Neuronal stem cell (in vitro differentiated cells): ENCODE measurements at places on chromosomes 6 and 20.

GRCh38 chr6:129651291-129651691 lies 58.7 kb downstream of the ARHGAP18 start:
- no peak for DNase-seq

DNA sequence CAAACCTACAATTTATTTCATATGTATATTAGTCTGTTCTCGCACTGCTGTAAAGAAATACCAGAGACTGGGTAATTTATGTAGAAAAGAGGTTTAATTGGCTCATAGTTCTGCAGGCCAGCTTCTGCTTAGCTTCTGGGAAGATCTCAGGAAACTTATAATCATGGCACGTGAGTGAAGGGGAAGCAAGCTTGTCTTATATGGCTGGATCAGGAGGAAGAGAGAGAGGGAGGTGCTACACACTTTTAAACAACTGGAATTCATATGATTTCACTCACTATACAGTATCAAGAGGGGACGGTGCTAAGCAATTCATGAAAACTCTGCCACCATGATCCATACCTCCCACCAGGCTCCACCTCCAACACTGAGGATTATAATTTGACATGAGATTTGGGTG lies 29.9 kb downstream of the PHACTR2 start:
- DNase-seq = no peak

- DNase-seq = no peak
These were observed 182.5 kb upstream of the JARID2 start for GRCh38 chr6:15063253-15063853.

- DNase-seq = no peak
These were observed 110.2 kb downstream of the TBXT start for GRCh38 chr6:166057431-166057830.

GRCh38 chr6:46963626-46964025 lies 41.9 kb upstream of the ADGRF5 start:
- DNase-seq = no peak

DNA sequence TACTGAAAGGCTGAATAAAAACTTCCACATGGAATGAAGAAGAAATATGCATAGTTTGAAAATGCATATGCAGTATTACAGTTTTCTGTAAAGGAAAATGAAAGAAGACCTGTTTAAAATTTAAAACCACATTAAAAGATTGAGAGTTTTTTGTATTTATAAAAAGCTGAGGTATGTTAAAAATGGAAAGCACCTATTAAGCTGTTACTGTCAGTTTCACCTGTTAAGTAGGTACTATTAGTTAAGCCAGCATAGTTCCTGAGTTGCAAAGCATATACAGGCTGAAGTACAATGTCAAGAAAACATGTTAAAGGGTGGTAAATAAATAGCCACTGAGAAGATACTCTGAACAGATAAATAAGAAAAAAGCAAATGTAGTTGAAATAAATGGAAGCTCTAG lies 69.9 kb downstream of the ATXN1 start:
- DNase-seq = no peak

DNA sequence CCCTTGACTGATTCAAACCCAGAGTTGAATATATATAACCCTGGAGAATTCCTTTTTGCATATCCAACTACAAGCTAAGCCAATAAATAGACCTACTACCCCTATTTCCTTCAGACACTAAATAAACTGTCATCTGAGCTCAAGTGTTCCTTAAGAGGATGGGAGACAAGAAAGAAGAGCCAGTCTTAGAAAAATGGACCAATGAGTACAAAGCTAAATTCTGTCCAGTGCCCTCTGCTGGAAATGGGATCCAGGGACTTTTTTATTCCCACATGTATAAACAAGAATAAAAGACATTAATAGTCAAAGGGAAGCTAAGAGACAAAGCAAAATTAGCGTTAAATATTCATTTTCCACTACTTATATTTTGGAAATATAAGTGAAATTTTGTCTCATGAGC lies 4.8 kb downstream of the PPP1R10 start:
- no peak for DNase-seq

DNA sequence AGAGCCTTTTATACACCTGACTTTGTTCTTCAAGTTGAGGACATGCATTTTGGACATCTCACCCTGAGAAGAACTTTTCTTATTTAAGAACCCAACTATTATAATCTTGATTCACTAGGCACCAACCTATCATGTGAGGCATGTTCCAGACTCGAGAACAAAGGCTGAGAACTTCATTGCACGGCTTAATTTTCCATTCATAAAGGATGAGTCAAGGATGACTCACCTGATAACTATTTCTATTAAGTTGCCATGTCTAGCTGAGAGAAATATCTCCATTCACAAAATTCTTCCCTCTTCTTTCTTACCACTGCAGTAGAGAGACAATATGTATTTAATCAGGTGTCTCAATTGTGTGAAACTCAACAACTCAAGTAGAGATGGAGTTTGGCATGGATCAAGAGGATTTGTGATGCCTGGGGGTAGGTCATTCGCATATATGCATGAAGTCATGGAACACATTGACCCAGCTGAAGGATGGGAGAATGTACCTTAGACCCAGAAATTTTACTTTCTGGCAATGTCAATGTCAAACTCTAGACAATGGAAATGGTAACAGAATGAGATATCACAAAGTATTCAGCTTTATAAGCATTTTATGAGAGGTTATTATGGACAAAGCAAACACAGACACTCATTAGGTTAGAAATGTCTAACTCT lies 208.7 kb upstream of the PRND start:
- no peak for DNase-seq

- DNase-seq = no peak
These were observed 78.6 kb downstream of the FAXC start for GRCh38 chr6:99270826-99271225.

DNA sequence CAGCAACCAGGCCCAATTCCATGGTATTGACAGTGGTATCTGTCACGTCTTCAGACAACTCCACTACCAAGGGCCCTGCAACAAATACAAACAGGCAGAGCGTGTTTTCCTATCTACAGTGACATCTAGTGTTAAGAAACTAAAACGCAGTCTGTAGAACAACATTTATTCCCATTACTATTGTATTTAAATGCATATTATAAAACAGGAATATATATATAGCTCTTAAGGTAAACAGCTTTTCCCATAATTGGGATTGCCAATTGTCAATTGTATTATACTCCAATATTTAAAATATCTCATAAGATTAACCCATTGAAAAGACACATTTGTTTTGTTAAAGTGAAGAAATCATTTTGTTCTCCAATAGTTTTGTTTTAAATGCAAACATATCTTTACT lies 97.2 kb downstream of the KIF16B start:
- peak; percentile 35 for DNase-seq

DNA sequence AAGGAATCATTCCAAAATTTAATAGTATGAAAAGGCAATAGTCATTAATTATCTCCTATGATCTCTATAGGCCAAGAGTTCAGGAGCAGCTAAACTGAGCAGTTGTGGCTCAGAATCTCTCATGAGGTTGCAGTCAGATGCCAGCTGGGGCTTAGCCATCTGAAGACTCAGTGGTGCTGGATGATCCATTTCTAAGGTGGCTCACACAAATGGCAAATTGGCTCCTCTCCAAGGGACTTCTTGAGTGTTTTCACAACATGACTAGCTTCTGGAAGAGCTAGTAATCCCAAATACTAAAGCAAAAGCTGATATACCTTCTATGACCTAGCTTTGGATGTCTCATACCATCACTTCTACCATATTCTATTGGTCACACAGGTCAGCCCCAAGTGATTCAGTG lies 104.2 kb downstream of the HAO1 start:
- DNase-seq = no peak

DNA sequence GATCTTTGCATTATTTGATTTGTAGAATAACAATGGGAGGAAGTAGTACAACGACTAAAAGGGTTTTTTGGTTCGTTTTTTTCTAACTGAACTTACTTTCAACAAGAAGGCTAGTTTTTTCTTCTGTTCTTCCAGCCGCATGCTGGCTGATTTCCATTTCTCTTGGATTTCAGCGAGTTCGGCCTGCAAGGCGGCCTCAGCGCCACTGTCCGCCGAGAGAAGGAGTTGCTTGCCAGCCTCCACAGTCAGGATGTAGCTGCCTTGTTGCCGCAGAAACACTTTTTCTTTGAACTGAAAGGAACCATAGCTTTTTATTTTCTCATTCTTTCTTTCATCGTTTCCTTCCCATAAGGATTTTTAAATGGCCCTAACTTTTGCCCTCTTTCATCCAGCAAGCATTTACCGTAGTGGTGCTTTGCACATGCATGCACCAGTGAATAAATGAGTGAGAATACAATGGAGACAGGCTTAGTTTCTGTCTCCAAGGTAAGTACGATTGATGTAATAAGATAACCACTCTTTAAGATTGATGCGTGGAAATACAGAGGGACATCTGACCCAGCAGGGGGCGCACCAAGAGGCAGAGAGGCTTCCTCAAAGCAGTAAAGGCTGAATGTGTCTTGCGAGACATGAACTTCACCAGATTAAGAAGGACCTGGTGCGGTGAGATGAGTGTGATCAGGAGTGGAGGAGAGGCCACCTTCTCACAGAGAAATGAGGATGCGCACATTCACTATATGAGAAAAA lies 398.8 kb downstream of the ESR1 start:
- DNase-seq = no peak

- no peak for DNase-seq
These were observed 4.8 kb upstream of the PMEPA1 start for GRCh38 chr20:57714409-57715267.

DNA sequence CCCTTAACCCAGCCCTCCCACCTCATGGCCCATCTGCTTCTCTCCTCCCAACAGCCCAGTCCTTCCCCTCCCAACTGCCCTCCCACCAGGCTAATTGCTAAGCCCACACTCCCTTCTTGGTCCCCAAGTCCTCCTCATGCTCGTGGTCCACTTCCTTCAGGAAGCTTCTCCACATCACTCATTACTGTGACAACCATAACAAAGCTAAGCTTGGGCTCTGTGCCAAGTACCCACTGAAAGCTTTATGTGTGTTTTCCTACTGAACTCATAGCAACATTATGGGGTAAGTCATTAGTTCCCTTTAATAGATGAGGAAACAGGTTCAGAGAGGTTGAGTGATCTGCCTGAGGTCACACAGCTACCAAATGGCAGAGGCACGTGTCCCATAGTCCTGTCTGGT lies 16.2 kb downstream of the FRS3 start:
- DNase-seq = no peak

GRCh38 chr20:19995220-19995863 lies 21.8 kb upstream of the NAA20 start:
- DNase-seq = no peak

- no peak for DNase-seq
These were observed 76.4 kb upstream of the HS3ST5 start for GRCh38 chr6:114419175-114419574.

GRCh38 chr20:58453391-58453790 lies 61.8 kb downstream of the APCDD1L start:
- no peak for DNase-seq

GRCh38 chr6:85490516-85491248 lies 40.8 kb downstream of the NT5E start:
- no peak for DNase-seq

GRCh38 chr6:11245381-11246256 lies 13.2 kb upstream of the NEDD9 start:
- no peak for DNase-seq

GRCh38 chr6:81838724-81839426 lies 86.4 kb upstream of the TENT5A start:
- DNase-seq = no peak

- no peak for DNase-seq
These were observed 49.4 kb upstream of the DACT2 start for GRCh38 chr6:168368936-168369335.

DNA sequence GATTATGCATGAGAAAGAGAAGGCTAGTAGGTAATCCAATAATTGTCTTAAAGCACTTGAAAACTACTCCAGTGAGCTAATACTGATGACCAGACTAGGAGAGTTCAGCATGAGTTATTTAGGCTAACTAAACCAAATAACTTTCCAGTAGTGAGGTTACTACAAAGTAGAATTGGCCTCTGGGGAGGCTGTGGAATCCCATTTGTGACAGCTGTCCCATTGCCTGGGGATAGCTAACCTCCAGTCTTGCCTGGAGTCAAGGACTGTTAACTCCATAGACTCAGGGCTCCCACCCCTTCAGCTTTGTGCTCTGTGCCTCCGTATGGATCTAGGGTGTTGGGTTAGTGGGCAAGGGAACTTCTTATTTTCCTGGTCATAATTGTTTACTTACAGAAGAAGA lies 51.0 kb downstream of the KCNQ5 start:
- DNase-seq = no peak

GRCh38 chr6:42616716-42617115 lies 52.9 kb downstream of the UBR2 start:
- DNase-seq = no peak

- DNase-seq = no peak
These were observed 187.4 kb downstream of the KIF16B start for GRCh38 chr20:16385891-16386290.

- DNase-seq = no peak
These were observed 35.6 kb downstream of the RIOK1 start for GRCh38 chr6:7424967-7425807.

- DNase-seq = no peak
These were observed 88.8 kb downstream of the FYN start for GRCh38 chr6:111784433-111784832.

DNA sequence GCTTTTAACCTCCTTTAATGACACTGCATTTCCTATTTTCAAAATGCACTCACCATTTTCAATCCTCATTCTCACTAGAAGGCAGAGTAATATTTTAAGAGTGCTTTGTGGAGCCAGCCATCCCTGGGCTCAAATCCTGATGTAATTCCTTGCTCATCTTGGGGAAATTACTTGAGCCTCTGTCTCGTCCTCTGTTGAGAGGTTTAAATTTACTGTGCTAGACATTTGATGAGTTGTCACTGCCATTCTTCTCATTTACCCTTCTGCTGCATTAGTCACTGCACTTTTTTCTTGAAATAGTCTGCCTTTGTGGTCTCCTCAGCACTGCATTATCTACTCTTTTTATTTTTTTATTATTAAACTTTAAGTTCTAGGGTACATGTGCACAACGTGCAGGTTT lies 150.0 kb upstream of the HDDC2 start:
- DNase-seq = no peak

DNA sequence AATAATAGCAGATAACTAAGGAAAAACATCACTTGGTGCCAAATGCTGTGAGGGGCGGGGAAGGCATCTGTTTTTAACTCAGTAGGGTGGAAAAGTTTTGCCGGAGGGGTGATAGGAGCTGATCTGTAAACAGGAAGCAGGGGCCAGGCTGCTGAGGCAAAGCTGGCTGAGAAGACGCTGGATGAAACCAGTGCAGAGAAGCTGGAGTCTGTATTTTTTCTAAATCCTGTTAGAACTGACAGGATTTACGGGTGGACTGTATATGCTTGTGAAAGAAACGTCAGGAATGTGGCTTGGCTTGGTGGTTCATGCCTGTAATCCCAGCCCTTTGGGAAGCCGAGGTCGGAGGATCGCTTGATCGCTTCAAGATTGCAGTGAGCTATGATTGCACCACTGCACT lies 5.6 kb downstream of the PCMTD2 start:
- no peak for DNase-seq

GRCh38 chr6:126821706-126822105 lies 296.8 kb upstream of the RSPO3 start:
- DNase-seq = no peak

- DNase-seq = no peak
These were observed 24.9 kb upstream of the ESR1 start for GRCh38 chr6:151782560-151782959.
